ENCODE measurements at places on chromosomes 5 and 9.

DNA sequence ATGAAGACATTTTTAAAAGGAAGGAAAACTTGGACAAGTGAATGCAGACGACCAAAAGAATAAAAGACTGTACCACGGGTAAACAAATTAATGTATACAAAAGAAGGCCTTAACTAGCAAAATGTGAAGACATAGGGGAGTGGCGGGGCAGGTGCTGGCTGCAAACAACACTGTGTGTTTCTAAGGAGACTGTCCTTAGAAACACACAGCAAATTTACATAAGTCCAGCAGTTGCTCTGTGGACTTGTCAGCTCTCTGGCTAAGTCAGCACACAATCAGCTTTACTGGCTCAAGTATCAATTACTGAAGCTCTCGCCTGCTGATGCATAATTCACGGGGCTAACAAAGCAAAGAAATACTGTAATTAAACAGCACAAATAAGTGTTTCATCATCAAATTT is 24.8 kb downstream of the PTBP3 start:
- no peak for DNase-seq

DNA sequence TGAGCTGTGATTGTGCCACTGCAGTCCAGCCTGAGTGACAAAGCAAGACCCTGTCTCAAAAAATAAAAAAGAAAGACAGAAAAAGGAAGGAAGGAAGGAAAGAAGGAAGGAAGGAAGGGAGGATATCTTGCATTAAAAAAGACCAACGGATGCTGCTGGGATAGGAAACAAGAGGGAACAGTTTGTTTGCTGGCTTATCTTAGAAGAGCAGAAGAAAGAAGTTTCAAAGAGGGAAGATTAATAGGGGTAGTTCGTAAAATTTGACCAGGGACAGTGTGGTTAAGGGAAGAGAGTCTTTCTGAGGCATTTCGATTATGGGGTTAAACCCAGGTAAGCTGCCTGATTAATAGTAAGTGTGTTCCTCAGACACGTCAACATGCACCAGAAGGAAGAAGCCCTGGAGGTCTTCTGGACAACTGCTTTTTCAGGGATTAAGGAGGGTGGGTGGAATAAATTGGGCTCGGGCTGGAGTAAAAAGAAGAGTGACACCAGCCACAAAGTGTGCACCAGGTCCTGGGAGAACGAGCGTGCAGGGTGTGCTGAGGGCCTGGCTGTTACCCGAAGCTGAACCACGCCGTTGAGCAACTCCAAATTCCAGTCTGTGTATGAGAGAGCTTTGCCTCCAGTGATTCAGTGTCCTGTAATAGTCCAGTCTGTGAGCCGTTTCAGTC is 24.8 kb downstream of the FYB1 start:
- no peak for DNase-seq

DNA sequence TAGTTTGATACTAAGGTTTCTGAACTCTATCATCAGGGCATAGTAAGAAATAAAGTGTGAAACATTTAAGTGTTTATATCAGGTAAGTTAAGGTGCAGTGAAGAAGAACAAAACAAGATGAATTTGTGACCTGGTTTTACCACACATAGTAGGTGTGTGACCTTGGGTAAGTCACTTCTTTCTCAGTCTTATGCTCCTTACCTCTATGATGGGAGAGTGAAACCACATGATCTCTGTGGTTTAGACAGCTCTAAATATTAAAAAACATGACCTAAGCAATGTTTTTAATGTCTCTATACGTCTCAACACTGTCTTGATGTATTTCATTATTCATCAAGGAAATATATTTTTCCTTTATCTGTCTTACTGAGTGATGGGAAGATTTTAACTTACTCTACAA is 629.6 kb upstream of the DMAC1 start:
- no peak for DNase-seq

GRCh38 chr9:12318732-12319685 is 374.2 kb upstream of the TYRP1 start:
- DNase-seq, result no peak

- no peak for DNase-seq
Observed at GRCh38 chr9:19140259-19140658, 13.0 kb upstream of the PLIN2 start.

- no peak for DNase-seq
Observed at GRCh38 chr5:1312206-1312605, 17.3 kb upstream of the TERT start.

GRCh38 chr9:94895668-94896067 is 169.2 kb downstream of the AOPEP start:
- no peak for DNase-seq

- no peak for DNase-seq
Observed at GRCh38 chr9:34570376-34570775, 19.1 kb downstream of the CNTFR start.

All from stimulated activated CD4-positive, alpha-beta T cell treated with anti-CD3 and anti-CD28 coated beads, TNF-alpha, amount 100 ng/mL, for 48 hours (primary cell).